NCI-H524 treated with DMSO at 0.1 percent for 48 hours (cell line): ENCODE measurements at places on chromosomes 1 and 21.
A peak's percentile ranks its signal among the peaks of the same experiment; 100 is the strongest.

GRCh38 chr1:79694241-79694640 lies 687.7 kb upstream of the ADGRL4 start:
- no peak for DNase-seq

- no peak for DNase-seq
These were observed 3.8 kb downstream of the CCN1 start for GRCh38 chr1:85584264-85584781.

DNA sequence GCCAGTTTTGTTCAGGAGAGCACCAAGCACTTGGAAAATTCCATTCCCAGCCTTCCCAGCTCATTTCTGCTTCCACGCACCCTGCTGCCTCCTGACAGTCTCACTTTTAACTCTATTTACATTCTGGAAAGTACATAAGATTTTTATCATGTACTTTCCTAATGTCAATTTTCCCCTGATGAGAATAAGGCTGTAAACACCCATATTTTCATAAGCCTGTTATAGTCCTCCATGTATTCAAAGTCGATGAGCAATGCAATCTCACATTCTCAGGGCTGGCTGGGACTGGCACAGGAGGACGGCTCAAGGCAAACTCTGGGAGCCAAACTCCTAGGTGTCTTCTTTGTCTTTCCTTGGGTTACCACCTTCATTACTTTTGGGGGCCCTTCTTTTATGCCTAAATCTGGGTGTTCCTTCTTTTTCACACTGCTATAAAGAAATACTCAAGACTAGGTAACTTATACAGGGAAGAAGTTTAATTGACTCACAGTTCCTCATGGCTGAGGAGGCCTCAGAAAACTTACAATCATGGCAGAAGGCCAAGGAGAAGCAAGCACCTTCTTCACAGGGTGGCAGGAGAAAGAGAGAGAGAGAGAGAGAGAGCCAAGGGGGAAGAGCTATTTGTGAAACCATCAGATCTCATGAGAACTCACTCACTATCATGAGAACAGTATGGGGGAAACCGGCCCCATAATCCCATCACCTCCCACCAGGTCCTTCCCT lies 94.6 kb downstream of the IGSF21 start:
- DNase-seq, result no peak

GRCh38 chr1:156961709-156962108 lies 41.3 kb downstream of the LRRC71 start:
- DNase-seq, result no peak

DNA sequence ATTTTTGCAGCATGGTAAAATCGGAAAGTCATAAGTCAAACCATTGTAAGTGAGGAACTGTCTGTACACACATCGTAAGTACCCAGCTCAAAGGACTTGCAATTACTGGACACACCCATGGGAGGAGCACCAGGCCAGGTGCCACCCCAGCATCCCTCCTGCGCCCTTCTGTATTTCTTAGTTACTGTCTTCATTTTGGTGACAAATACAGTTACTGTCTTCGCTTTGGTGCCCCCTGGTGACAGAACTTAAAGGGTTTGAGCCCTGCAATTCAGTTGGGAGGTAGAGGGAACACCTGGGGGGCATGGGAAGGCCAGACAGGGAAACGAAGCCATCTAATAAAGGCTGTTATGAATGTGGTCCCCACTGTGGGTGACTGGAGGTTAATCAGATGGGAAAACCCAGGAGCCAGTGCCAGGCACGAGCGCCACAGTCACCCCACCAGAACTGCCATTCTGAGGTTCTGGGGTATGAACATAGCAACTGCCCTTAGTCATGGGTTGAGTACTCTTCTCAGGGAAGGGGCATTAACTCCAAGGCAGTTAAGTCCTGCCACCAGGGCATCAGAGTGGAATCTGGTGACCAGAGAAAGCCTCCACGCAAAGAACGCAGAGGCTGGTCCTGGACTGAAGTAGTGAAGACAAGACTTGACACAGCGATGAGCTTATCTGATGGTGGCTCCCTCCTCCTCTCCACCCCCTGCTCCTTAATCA lies 612.9 kb downstream of the PTPRU start:
- DNase-seq, result peak; percentile 20

GRCh38 chr1:78102082-78102481 lies 56.3 kb downstream of the GIPC2 start:
- DNase-seq, result no peak

GRCh38 chr21:45393021-45393420 lies 11.9 kb upstream of the COL18A1 start:
- DNase-seq, result no peak

- no peak for DNase-seq
These were observed 125.0 kb upstream of the KCNK2 start for GRCh38 chr1:214957330-214958137.

DNA sequence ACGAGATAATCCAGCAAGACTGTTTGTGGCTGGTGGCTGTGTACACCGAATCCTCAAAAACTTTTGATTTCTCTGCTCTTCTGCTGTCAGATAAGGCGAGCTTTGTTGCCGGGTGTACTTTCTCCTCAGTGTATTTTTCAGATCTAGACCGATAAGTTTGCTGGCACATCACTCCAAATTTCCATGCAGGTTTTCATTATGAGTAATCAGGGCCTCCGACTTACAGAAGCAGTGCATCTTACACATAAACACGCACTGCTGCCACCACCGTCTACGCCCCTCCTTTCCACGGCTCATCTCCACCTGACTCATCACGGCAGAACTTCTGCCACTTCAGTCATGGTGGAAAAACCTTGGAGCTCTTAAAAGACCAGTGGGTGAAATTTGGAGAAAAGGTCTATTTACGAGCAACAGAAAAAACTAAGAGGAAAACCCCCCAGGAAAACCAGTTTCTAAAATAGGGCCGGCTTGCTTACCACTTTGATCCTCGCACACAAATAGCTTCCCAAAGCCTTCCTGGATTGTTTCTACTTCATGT lies 7.7 kb downstream of the ZBTB21 start:
- DNase-seq, result no peak

- no peak for DNase-seq
These were observed 99.6 kb downstream of the APP start for GRCh38 chr21:26070822-26071425.

DNA sequence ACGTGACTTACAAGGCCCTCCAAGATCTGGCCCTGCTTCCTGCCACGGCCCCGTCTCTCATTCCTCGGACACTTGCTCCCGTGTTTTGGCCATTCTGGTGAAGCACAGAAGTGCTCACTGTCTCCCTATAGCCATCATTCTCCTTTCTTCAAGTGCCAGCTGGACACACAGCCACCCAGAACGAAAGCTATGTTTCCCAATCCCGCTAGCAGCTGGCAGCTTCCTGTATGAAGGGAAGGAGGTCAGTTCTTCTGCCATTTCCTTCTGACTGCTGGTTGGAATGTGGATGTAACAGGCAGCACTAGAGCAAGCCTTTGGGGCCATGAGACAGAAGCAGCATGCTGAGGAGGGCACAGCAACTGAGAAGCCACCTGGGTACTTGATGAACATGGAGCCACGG lies 82.8 kb downstream of the TGFBR3 start:
- no peak for DNase-seq
